ENCODE measurements at places on chromosomes 16 and 17.

- no peak for DNase-seq
These were observed 51.4 kb downstream of the RAP1GAP2 start for GRCh38 chr17:2847381-2848333.

DNA sequence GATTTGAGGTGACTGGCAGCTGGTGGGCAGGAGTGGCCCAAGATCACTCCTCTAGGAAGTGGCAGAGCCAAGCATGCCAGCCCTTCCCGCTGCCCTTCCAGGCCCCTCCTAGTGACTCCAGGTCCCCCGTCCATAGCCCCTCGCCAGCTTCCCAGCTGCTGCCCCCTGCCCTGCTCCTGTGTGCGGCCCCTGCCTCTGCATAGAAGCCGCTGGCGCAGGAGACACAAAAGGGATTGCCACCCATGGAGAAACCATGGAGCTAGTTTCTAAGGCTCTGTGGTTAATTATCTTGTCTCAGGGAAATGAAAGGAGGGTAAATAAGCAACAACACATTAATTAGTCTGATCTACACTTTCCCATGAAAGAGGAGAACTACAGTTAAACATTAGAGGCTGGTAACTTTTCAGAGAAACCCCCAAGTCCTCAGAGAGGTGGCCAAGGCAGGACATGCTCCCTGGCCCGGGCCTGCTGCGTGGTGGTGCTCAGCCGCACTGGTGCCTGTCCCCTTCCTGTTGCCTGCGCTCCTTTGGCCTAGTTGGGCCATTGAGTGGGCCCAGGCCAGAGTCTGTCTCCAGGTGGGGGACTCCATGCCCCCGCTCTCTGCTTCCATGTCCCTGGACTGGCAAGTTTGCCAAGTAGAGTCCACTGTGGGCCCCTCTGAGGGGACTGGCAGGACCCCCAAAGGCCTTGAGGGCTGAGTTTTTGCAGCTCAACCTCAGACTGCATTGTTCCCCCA lies 65.2 kb downstream of the PRMT7 start:
- DNase-seq = no peak

DNA sequence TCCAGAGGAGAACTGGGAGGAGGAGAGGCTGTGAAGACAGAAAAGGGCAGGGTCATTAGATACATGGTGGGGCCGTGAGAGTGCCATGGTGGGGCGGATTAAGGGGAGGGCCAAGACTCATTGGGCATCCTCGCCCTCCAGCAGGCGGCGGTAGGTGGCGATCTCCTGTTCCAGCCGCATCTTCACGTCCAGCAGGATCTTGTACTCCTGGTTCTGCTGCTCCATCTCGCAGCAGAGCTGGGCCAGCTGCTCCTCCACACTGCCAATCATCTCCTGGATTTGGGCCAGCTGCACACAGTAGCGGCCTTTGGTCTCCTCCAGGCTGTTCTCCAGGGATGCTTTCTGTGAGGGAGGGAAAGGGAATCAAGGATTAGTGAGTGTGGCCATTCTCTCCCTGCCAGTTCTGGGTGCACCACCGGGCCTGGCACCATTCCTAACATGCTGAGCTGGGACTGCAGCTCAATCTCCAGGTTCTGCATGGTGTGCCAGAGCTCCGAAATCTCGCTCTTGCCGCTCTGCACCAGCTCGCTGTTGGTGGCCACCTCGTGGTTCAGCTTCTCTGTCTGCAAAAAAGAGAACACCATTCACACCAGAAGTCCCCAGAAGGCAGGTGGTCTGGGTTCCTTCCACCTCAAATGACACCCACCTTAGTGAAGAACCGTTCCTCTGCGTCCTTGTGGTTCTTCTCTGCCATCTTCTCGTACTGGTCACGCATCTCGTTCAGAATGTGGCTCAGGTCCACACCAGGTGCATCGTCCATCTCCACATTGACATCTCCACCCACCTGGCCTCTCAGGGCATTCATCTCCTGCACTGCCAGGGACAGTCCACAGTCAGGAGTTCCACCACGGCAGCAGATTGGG lies 129.0 kb downstream of the CCDC144A start:
- DNase-seq = no peak

DNA sequence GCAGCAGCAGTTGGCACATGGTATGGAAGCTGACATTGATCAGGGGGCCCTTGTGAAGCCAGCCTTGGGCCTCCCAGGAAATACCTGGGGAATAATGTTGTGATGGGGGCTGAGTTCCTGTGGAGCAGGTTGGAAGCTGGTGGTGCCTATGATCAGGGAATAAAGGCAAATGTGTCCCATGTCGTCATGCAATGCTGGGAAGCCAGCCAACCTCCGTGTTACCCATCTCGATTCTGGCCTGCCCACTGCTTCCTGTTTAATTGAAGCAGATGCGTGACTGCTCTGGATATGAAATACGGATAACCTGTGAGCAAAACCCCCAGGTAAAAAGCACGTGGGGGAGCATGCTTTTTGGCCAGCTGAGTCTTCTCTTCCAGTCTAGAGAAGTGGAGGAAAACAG lies 580.4 kb upstream of the HSBP1 start:
- no peak for DNase-seq

- DNase-seq = no peak
These were observed 66.6 kb upstream of the ELAC2 start for GRCh38 chr17:13084420-13084819.

DNA sequence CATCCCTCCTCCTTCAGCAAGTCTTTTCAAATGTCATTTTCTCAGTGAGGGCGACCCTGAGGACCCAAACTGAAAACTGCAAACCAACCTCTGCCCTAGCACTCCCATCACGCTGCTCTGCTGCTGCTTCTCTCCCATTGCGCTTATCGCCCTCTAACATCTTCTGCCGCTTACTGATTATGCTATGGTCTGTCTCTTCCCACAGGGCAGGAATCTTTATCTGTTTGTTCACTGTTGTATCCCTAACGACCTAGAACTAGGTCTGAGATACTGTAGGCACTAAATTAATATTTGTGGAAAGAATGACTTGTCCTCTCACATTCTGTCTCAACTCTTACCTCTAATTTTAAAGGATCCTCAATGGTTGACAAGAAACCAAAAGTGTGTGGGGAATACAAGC lies 12.5 kb downstream of the ZSCAN32 start:
- DNase-seq = no peak

DNA sequence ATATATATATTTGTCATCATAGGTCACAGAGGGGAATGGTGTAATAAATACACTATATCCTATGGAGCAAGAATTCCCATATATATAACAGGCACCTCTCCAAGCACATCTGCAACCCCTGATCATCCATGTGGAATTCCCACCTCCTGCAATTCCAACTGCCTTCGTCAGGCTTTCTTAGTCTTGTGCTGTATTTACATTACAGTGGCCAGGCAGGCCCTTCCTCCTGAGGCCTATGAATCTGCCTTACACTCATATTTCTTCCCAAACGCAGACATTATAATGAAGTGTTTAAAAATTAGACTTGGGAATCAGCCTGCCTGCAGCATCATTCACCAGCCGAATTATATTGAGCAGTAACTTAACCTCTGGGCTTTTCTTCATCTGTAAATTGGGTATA lies 19.3 kb upstream of the DNAH9 start:
- DNase-seq = no peak

- DNase-seq = no peak
These were observed 172.5 kb downstream of the HS3ST3A1 start for GRCh38 chr17:13429201-13429600.

GRCh38 chr16:30697264-30698138 lies 1.5 kb upstream of the SRCAP start:
- no peak for DNase-seq

DNA sequence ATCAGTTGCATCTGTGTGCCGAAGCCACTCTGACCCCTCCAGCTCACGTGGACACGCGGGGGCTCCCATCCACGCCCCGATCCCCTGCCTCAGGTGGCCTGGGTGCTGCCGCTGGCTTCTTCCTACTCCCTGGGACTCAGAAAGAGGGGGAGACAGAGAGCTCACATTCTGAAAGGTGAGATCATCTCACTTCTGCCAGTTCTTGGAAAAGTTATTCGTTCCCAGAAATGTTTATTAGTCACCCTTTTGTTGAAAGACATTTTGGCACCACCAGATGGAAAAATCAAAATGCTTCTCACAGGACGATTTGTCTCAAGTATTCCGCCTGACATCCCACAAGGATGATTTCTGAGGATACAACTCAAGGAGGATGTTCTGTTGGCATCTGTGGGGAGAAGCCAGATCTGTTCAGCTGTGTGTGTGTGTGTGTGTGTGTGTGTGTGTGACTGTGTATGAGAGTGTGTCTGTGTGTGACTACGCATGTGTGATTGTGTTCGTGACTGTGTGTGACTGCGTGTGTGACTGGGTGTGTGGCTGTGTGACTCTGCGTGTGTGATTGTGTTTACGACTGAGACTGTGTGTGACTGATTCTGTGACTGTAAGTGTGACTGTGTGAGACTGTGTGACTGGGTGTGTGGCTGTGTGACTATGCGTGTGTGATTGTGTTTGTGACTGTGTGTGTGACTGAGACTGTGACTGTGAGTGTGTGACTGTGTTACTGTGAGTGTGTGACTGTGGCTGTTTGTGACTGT lies 207.3 kb downstream of the NTN1 start:
- no peak for DNase-seq

GRCh38 chr16:85123891-85124635 lies 11.8 kb upstream of the CIBAR2 start:
- DNase-seq = no peak

DNA sequence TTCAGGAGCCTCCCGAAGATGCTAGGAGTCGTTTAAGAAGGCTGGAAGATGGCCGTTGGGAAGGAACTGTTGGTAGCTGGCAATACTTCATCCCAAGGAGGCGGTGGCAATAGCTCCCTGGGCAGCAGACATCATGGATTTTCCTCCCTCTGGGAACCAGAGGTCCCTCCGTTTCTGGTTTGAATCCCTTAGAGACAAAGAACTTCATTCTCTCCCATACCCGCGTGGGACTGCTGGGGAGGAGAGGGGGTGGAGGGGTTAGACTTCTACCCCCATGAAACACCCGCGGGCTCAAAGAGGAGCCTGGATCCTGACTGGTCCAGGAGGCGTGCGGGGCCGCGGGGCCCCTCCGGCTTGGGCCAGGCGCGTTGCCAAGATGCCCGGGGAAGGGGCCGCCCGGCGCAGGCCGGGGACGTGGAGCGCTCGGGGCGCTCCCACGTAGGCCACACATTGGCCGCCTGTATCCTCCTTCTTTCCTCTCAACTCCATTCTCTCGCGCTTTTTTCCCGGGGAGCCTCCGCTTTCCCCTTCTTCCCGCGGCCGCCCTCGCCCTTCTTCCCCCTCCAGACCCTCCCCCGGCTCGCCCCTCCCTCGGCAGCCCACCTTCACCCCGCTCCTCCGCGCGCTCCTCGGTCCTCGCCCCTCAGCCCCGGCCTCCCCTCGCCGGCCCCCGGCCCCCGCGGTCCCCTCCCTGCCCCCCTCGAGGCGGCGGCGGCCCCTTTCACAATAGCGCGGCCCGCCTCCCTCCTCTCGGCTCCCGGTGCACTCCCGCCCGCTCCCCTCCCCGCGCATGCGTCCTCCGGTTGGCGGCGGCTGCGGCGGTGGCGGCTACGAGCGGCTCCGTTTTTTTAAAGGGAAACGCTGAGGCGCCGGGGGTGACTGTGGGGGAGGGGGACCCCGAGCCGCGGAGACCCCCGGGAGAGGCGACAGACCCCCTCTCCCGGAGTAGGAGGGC lies at the start of gene MSL1:
Gene MSL1, plus strand, starts transcription at position 791 of the 955 bp plus-strand sequence. CDS start 642 bp downstream, outside the sequence.
- DNase-seq = peak; percentile 82

- DNase-seq = no peak
These were observed 489.3 kb upstream of the SOX9 start for GRCh38 chr17:71631483-71631882.

- DNase-seq = no peak
These were observed 322.0 kb upstream of the SALL1 start for GRCh38 chr16:51473091-51473490.

- no peak for DNase-seq
These were observed 598 bp upstream of the PGAP3 start for GRCh38 chr17:39688475-39688835.

GRCh38 chr17:2215616-2216364 lies 87.8 kb downstream of the SMG6 start:
- peak; percentile 69 for DNase-seq

DNA sequence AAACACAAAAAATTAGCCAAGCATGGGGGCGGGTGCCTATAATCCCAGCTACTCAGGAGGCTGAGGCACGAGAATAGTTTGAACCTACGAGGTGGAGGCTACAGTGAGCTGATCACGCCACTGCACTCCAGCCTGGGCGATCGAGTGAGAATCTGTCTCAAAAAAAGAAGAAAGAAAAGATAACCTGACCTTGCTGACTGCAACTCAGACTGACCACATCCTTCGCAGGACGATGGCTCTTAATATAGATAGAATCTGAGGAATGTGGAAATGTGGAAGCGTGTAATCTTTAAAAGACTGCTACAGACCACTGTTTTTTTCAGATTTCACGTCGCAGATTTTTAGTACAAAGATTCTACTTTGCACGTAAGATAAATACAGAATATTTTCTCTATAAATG lies 37.8 kb downstream of the KLHDC4 start:
- no peak for DNase-seq

GRCh38 chr17:1122533-1123392 lies 57.0 kb downstream of the ABR start:
- DNase-seq = peak; percentile 82

- no peak for DNase-seq
These were observed 174.3 kb downstream of the CCDC182 start for GRCh38 chr17:57570724-57571344.

DNA sequence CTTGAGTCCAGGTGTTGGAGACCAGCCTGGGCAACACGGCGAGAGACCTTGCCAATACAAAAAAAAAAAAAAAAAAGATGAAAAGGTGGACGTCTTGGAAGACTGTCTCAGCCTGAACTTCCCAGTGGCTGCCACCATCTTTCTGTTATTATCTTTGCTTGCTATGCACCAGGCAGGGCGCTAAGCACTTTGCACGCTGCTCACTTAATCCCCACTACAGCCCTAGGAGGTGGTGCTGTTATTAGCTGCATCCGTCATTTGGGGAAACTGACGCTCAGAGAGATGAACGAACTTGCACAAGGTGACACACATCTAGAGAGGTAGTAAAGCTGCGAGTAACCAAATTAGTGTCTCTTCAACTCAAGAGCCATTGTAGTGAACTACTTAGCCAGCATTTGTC lies 708 bp upstream of the CPPED1 start:
- no peak for DNase-seq

DNA sequence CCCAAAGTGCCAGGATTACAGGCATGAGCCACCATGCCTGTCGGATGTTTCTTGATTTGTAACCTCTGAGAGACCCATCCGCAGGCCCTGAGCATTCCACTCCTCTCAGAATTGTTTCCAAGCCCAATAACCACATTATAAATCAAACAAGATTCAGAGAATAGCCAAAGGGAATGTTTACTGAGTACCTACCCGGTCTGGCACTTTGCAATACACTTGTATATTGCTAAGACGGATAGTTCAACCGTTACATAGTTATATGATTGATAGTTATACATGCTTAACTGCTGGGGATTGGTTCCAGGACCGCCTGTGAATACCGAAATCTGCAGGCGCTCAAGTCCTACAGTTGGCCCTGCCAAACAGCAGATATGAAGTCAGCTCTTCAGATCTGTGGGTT lies 3.0 kb upstream of the KAT8 start:
- DNase-seq = no peak

DNA sequence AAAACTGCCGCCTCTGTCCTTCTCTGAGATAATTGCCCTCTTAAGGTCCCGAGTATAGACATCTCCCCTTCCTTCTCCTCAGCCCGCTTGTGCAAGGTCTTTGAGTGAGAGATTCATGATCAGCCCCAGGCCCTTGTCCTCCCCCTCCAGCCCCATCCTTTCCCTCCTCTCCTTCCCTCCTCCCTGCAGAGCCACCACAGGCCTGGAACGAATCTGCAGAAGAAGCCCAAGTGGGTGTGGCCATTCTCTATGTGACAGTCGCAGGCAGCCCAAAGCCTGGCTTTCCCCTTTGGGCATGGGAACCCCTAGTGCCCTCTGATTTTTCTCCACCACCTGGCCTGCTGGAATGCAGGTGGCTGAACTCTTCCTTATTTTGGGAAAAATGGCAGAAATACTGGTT lies 7.2 kb upstream of the NDRG4 start:
- DNase-seq = no peak

All from CD4-positive, alpha-beta T cell treated with Interleukin-6 at 100 ng/mL for 8 hours (primary cell).